Osteoblast (primary cell): ENCODE measurements at places on chromosomes 1 and 21. TPM values are rescaled to one million over a fixed set of nuclear protein-coding genes. Genes with fewer than 3 reads are reported as not detected.
A peak's percentile ranks its signal among the peaks of the same experiment; 100 is the strongest.

The TNFRSF4 gene
- under 0.01 TPM in 1 of 2 replicates, not detected in the other for total RNA-seq

The FAM72D gene
- total RNA-seq: under 0.01 TPM in 1 of 2 replicates, not detected in the other

DNA sequence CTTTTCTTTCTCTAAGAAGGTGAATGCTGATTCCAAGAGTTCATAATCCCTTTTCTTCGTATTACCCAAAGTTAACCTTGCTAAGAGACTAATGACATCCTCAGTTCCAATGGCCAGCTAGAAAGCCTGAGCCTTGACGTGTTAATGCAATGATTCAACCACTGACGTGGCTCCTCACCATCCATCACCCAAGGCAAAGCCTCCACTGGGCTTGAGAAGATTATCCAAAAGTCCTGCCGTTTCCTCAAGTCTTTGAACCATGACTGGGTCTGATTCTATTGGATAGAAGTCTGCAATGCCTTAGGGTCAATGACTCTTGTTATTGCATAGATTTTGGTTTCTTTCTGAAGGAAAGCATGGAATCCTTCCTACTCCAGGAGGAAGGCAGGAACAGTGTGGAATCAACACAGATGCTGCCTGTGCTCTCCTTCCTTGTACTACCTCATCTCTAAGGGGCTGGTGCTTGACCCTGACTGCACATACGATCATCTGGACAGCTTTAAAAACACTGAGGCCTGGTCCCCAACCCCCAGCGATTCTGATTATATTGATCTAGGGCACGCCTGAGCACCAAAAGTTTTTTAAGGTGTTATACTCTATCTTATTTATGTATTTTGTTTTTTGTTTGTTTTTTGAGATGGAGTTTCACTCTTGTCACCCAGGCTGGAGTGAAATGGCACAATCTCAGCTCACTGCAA, 69.3 kb upstream of the ANGPTL1 start:
- DNase-seq: peak; percentile 78

DNA sequence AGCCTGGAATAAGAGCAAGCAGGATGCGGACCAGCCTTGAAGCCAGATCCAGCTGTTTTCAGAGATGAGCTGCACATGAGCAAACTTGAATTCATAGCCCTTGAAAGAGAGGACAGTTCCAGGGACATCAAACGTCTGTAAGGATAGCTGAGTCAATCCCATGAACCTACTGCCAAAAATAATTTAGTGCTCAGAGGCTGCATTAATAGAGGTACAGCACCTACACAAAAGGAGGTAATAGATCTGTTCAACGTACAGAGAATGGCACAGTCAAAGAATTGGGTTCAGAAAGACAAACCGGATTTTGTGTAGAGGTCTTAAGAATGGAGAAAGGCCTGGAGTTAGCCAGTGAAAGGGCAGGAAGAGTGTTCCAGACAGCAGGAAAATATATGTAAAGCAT, 110.8 kb upstream of the ZC3H12A start:
- DNase-seq: no peak

- DNase-seq: peak; percentile 97
Observed at GRCh38 chr1:16181887-16182719, 26.2 kb upstream of the EPHA2 start.

- no peak for DNase-seq
Observed at GRCh38 chr1:54865238-54866073, 21.5 kb downstream of the DHCR24 start.

DNA sequence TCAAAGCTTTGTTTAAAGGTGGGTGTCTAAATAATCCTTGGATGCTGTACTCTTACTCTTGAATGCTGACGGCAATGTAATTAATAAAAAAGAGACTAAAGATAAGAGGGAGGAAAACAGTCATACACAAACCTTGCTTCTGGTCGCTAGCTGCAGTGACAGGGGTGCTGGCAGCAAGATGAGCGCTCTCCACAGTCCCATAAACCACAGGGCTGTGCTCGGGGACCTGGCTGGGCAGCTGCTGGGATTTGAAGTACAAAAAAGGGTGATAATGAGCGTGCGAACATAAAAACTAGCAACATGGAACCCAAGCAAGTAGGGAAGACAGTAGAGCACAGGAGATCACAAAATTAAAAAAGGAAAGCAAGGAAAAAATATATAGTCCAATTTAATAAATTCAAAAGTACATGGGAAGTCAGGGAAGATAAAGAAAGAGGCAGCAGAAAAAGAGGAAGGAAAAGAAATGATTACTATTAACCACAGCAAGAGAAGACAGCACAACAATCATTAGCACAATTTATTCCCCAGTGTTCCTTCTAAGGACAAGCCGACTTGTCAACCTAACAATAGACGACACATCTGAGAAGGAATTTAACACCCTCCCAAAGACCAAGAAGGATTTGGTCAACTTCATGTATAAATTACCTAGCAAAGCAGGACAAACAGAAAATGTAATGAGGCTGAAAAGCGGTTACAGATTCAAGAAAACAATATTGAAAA, 162.9 kb upstream of the HP1BP3 start:
- DNase-seq: no peak
